ENCODE measurements at places on chromosomes 3 and 15.

- DNase-seq: no peak
These were observed 718 bp downstream of the SPG11 start for GRCh38 chr15:44662478-44663409.

GRCh38 chr3:69735893-69736292, 3.4 kb upstream of the MITF start:
- DNase-seq: no peak

DNA sequence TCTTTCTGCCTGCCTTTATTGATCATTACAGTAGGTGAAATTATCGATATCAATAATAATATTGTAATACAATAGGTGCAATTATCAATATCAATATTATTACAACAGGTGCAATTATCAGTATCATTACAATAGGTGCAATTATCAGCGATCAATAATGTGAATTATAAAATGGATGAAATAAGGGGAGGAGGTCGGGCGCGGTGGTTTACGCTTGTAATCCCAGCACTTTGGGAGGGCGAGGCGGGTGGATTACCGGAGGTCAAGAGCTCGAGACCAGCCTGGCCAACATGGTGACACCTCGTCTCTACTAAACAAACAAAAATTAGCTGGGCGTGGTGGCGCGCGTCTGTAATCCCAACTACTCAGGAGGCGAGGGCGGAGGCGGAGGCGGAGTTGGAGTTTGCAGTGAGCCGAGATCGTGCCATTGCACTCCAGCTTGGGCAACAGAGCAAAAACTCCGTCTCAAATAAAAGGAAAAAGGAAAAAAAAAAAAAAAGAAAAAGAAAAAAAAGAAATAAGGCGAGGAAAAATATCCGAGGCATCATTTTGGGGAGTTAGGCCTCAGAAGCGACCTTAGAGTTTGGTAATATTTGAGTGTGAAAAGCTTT, 611 bp upstream of the BNIP2 start:
- DNase-seq: peak; percentile 20

DNA sequence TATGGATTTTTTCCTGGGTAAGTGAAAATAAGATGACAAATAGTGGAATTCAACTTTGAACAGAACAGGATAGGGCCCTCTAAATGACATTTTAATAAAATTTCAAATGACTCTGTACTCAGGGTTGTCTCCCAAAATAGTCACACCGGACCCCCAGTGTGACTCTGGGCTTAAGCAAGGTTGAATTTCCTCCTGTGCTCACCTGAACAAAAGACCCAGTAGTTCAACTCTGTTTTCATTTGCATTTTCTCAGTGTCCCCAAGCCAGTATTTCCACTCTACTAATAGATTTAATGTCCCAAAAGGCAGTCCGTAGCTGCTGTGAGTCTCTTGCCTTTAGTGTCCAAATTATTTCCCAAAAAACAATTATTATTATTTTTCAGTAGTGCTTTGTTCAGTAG, 296.6 kb downstream of the PLOD2 start:
- DNase-seq: no peak

- DNase-seq: no peak
These were observed 50.3 kb downstream of the SERPINI1 start for GRCh38 chr3:167785790-167786189.

DNA sequence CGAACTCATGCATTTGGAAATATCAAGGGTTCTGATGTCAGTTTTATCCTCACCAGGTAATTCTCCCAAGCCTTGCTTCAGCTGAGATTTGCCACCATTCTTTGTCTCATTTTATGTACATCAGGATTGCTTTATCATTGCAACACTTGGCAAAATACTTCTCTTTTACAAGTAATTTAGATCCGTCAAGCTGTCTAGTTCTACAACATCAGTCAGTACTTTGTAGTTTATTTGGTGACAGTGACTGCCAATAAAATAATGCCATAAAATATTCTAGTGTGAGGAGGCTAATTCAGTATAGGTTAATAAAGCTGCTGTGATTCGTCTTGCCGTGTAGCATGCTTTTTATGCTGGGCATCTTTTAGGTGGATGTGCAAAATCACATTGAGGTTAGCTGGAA, 565.3 kb upstream of the SGO1 start:
- DNase-seq: no peak

- no peak for DNase-seq
These were observed 87.0 kb upstream of the LMOD3 start for GRCh38 chr3:69209413-69209812.

GRCh38 chr3:159843840-159844730, 144.6 kb upstream of the IL12A start:
- no peak for DNase-seq

GRCh38 chr3:164408326-164408725, 670.0 kb downstream of the SI start:
- no peak for DNase-seq

DNA sequence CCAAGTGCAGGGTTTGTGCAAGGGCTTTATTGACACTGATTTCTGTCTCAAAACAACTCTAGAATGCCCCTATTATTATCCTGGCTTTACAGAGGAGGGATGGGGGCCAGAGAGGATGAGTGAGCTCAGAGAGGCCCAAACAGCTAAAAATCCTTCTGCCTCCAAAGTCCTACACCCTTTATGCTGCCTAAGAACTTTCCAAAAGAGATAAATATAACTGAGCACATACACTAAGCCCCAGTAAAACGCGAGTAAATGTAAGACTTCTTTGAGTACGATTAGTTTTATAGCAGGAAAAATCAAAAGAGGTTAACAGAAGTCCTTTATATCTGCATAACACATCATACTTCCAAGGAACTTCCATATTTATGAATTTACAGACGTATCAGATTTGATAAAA, 149.1 kb downstream of the CTNNB1 start:
- DNase-seq: no peak

- no peak for DNase-seq
These were observed 84.5 kb downstream of the AQP9 start for GRCh38 chr15:58222679-58223078.

- DNase-seq: no peak
These were observed 220.4 kb downstream of the OSBPL10 start for GRCh38 chr3:31760654-31761053.

- DNase-seq: no peak
These were observed 98.5 kb upstream of the MEF2A start for GRCh38 chr15:99467338-99467720.

DNA sequence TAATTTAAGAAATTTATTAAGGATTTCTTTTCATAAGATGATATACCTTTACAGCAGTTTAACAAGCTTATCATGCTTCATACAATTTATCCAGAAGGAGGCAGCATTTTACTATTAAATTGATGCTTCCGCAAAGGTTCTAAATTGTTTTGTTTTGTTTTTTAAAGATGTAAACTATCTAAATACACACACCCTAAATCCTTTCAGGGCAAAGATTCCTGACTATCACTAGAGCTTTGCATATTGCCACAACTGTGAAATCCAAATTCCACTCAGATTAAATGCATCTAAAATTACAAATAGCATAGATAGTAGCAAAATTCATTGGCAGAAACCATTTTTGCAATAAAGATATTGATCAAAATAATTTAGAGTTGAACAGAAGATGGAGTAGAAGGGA, 44.5 kb upstream of the CCNL1 start:
- no peak for DNase-seq

- no peak for DNase-seq
These were observed 154.9 kb downstream of the ECT2 start for GRCh38 chr3:172905451-172905850.

- DNase-seq: no peak
These were observed 29.4 kb downstream of the ITGA11 start for GRCh38 chr15:68402432-68403160.

- no peak for DNase-seq
These were observed 258.3 kb downstream of the IL5RA start for GRCh38 chr3:2851835-2852234.

- no peak for DNase-seq
These were observed 74.9 kb upstream of the SETMAR start for GRCh38 chr3:4228295-4228694.

DNA sequence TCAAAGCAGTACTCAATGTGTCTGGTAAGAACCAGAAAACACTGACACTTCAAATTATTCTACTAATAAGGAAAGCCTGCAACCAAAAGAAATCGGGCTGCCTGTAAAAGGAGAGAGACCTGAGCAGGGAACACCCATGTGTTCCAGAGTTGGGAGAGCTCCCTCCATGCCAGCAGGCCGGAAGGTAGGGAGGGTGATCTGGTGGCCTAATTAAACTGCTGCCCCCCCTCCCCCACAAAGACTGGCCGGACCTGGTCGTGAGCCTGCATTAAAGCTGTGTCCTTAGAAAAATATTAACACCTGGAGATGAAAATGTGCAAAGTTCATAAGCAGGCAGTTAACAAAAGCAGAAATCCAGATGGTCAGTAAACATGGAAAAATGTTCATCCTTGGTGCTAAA, 170.6 kb upstream of the BHLHE40 start:
- no peak for DNase-seq

DNA sequence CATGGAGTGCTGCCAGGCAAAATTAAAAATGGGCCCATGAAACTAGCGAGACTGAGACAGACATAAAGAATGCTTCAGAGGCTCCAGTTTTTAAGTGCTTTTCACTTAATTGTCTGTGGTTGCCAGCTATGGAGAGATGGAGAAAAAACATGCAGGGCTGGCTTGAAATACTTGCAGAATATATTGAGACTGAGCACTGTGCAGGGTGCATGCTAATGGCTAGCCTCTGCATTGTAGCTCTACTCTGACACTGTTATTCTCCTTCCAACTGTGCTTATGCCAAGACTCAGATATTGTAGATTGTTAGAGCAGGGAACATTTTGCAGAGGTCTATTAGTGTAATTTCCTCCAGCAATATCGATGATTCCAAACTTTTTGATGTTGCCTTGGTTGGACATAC, 735.0 kb downstream of the PDCD6IP start:
- no peak for DNase-seq

DNA sequence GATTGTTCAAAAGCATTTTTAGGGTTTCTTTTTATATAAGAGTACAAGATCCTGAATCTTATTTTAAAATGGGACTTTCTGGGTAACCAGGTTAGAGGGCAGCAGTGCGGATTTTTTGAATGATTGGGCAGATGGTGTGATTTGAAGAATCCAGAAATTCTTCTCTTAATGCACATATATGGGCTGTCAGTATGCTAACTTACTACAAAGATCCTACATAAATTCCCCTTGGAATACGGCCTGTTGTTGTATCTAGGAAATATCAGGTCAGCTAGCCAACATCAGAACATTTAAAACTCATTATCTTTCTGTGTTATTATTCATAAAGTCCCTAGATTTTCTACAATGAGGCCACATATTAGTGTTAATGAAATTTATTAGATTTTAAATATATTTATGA, 229.6 kb upstream of the TPRG1 start:
- DNase-seq: no peak
